Stimulated activated CD4-positive, alpha-beta T cell treated with anti-CD3 and anti-CD28 coated beads, TNF-alpha, amount 100 ng/mL, for 4 hours (primary cell): ENCODE measurements at places on chromosomes 3 and 15.

GRCh38 chr15:26516102-26516980 is 256.5 kb downstream of the GABRB3 start:
- no peak for DNase-seq

GRCh38 chr3:105828703-105829102 is 40.1 kb downstream of the CBLB start:
- DNase-seq, result no peak

- no peak for DNase-seq
These were observed 7.7 kb downstream of the SELENOT start for GRCh38 chr3:150610785-150611184.

- DNase-seq, result no peak
These were observed 325.9 kb upstream of the CTDSPL start for GRCh38 chr3:37535526-37536432.

DNA sequence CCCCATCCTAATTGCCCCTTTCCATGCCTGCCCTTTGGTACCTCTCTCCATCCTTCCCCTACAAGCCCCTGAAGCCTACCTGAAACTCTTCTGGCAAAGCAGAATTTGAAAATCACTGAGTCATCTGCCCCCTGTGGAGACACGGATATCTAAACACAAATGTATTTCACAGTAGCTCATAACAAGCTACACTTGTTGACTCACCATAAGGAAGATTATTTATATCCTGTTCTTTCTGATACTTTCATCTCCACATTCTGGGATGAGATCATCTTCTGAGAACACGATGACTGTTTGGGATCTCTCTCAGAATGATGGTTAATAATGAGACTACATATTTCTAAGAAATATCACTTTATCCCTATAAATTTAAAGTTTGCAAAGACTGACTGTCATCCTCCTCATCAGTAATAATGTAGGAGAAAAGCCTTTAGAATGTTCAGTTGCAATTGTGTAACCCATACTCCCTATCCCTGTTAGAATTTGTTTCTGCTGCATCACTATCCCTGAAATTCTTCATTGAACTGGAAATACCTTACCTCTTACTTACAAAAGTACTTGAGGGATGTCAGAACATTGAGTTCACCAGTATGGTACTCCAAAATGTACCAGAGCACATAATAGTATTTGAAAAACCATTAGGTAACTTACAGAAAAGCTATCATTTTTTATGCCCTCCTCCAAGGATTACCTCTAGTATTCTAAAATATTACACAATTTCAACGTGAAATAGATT is 116.1 kb upstream of the IL12A start:
- no peak for DNase-seq

- DNase-seq, result no peak
These were observed 85.1 kb upstream of the NANOGP8 start for GRCh38 chr15:35170207-35170606.

DNA sequence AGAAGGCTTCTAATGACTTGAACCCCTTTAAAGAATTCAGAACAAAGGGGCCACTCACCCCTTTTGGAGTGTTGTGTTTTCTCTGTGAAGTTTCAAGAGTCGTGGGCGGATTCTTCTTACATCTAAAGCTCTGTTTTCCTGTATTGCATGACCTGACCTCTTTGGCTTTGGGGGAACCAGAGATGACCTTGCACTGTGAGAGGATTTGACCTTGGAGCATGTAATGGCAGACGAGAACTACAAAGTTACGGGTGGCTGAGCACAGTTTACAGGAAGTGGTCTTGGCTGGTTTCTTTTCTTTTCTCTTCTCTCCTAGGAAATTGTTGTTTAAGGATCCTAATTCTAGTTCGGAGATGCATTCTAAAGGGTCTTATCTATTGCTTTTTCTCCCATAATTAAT is 6.2 kb upstream of the BDH1 start:
- DNase-seq, result no peak

- no peak for DNase-seq
These were observed 139.6 kb downstream of the CMSS1 start for GRCh38 chr3:99957151-99957796.

DNA sequence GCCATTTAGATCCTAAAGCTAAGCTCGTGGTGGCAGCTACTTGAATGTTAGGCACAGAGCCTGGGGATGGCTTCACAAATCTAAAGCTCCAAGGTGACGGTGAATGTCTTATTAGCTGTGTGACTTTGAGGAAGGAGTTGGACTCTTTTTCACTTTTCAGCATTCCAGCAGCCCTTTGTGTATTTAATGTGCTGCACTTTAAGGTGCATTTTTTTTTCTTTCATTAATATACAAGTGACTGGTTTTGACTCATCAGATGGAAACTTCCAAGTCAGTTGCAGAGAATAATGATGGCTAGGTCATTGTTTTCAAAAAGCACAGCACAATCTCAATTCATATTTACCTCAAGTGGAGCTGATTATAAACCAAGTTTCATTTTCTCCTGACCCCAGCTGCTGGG is 55.8 kb downstream of the TMED3 start:
- DNase-seq, result no peak

- no peak for DNase-seq
These were observed 7.9 kb upstream of the CYP1A1 start for GRCh38 chr15:74733269-74733668.
